ENCODE measurements at places on chromosomes 2 and 18.

DNA sequence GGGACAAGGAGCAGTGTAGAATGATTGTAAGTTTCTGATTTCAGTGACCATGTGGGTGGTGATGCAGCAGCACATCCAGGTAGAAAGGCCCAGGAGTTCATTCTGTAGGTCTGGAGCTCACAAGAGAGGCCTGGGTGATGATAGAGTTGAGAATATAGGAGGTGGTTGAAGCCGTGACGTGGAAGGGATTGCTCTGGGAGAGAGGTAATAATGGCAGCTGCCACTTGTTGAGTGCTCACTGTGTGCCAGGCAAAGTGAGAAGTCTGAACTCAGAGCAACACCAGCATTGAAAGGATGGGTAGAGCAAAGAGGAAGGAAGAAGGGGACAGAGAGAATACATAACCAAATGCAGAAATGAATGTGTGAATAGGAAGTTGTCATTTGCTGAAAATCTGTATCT lies 3.3 kb downstream of the TTLL4 start:
- no peak for DNase-seq

DNA sequence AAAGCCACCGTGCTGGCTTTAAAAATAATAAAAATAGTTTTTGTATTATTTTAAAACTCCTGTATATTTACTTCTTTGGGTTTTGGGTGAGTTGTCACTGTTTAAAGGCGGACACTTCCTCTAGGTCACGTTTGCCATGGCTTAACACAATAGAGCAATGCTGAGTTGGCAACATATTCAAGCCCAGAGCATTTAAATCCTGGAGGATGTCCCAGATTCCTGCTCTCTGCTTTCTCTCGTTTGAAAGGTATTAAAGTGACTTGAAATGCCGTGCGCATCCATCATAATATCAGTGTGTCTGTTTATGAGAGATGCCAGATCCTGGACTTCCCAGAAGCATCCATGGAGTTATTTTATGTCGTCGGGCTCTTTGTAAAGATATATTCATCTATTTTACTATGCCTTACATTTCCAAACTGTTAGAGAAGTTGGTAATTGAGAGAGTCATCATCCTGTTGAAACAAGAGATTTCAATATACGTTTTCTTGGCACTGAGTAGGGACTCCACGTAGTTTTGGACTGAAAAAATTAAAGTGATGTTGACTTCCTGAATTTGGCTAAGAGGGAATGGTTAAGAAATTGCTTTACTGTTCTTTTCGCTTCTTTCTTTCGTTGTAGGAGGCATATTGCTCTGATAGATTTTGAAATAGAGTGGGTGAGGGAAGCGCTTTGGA lies 150.6 kb downstream of the ZNF236 start:
- DNase-seq, result no peak

DNA sequence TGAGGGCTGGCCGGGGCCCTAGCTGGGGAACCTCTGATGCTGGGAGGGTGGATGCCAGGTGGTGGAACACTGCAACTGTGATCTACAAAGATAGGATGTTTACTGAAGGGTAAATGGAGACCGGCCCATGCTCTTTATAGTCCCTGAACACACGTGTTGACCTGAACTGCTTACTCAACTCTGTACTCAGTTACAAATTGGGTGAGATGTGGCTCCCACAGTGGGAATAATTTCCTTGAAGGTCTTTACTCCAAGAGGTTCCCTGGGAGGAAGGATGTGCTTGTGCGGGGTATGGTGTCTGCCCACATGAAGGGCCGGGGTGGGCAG lies 254.1 kb downstream of the PRKCE start:
- DNase-seq, result no peak

DNA sequence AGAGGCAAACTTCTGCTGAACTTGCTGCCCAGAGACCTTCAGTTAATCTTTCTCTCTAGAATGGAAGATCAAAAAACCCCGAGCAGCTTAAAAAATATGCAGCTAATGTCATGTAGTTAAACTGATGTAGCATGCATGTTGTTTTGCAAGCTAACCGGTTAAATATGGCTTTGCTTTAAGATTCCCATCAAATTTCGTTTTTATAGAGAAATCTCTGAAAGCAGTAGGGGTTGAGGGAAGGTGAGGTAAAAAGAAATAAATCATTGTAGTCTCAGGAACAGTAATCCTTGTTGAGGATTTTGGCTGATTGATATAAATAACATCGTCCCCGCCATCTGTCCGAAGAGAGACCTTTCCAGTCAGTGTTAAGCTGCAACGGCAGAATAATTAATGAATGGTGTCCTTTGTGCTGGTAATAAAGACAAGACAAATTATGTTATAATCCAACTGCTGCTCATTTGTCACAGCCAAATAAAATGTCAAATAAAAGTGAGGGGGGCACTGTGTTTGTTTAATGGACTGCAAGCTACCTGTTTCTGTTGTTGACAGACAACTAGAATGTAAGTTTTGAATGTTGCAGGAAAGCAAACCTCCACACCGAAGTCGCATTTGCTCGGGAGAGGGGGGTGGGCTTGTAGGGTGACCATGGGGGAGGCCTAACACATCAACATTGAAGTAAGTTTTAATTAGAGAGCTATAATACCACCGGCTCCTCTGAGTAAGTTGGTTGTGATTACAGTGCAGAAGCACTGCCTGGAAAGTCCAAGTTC lies 555.5 kb downstream of the ARHGAP15 start:
- no peak for DNase-seq

DNA sequence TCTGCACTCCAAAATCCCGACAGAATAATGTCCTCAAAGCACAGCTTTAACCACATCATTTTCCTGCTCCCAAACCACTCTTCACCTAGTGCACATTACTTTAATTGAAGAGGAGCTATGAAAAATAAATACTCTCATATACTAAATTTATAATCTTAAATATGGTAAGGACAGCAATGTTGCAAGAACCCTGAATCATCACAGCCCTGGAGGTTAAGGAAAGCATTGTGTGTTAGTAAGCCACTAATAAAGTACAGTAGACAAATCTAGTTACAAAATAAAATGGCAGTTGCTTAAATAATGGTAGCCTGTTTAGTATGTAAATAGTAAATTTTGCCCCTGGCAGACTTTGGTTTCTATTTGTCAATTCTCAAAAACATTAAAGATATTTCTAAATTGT lies 27.0 kb upstream of the CCDC178 start:
- DNase-seq, result no peak

- DNase-seq, result no peak
Measured at GRCh38 chr2:231001921-231002320, 6.0 kb downstream of the SPATA3 start.

- DNase-seq, result no peak
Measured at GRCh38 chr18:77249569-77250500, at the start of gene GALR1. GALR1 (plus strand) TSS chr18:77249848; CDS start chr18:77250549, 701 bp downstream.

DNA sequence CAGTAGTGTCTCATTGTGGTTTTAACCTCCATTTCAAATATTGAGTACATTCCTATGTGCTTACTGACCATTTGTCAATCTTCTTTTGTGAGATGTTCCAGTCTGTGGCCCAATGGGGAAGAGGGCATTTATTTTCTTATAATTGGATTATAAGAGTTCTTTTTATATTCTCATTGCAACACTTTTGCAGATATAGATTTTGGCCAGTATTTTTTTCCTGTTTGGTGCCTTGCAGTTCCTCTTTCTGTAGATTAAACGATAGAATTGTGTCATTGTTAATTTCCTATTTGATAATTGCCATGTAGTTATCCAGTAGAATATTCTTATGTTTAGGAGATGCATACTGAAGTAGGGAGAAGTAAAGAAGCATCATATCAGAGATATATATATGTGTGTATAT lies 56.4 kb upstream of the CYTIP start:
- DNase-seq, result no peak

DNA sequence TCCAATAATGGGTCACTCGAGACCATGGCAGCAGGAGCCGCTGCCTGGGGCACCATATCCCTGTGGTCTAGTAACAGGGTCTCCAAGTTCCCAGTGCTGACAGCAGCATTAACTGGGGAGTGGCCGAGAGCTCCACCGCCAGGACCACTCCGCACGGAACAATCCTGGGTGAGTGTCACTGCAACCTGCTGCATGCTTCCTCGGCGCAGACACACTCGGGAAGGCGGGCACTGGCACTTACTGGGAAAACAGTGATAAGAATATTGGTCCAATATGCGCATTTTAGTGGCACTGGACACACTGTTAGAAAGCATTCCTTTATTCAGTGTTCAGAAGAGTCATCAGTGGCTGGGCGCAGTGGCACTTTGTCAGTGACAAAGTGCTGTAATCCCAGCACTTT lies 29.7 kb downstream of the FAM228A start:
- DNase-seq, result no peak

DNA sequence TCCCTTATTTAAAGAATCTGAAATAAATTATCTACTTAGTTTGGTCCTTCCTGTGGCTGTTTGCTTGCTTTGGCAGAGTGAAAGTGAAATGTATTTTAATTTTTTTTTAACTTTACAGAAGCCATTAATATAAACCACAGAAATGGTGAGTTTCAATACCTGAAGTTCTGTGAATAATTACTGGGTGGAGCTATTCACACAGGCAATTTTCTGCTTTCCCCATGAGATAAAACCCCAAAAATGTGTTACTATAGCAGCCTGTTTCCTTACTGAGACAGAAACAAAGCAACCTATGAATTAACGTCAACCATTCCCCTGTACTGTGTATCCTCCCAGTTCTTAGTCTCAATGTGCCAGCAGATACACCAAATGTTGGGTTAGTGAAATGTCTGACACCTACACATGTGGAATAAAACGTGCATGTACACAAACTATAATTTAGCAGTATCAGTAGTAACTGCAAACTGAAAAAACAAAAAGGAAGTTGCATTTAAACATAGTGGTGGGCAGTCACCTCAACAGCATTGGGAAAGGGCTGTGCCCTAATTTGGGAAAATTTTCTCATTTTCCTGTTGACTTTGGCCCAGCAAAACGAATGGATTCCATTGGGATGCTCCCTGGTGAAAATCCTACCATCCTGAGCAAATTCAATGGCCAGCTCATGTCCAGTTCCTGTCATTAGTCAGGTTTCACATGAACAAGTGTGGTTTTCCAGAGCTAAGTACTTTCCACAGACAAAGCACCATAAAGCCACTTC lies 73.1 kb upstream of the RMDN2 start:
- DNase-seq, result no peak
